Activated CD8-positive, alpha-beta memory T cell treated with anti-CD3 and anti-CD28 coated beads for 48 hours (primary cell): ENCODE measurements at places on chromosomes 12 and 14.

DNA sequence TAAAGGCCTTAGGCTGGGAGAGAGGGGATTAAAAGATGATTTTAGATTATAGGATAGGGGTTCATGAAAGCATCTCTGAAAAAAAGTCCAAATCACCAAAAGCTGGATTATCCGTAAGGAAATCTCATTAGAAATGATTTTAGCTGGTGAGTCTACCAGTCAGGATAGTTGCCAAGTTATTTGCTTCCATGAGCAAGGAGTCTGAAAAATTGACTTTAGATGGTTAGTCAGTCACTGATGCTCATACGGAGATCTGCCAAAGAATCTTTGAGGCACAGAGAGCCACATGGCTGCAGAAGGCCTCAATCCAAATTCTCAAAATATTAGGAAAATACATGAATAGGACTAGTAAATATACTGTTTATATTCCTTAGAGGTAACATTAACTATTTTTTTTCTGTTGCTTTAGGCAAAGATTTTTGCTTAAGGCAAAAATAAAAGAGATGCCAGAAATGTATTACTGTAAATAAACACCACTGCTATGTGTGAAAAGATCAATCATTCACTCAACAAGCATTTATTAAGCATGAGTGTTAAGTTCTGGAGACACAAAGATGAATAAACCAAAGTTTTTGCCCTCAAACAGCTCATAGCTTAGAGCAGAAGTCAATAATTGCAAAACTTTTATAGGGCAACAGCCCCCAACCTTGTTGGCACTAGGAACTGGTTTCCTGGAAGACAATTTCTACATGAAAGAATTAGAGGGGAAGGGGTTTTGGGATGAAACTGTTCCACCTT, 105.2 kb downstream of the BBS10 start:
- no peak for DNase-seq

DNA sequence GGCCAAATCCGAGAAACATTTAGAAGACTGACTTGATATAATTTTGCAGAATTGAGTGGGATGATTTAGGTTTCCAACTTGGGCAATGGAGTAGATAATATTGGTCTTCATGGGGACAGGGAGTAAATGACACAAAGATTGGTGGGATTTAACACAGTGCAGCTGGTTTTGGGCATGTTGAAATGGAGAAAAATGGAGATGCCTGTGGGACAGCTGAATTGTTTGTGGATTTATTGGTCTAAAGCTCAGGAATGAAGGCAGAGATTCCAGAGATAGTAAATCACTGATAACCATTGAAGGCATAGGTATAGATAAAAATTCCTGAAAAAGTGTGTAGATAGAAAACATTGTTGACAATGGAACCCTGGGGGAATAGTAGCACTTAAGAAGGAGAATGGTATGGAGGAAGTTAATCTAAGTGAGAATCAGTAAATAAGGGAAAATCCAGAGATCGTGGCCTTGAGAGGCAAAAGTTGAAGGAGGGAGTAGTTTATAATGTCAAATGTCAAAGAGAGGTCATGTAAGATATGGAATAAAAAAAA, 120.9 kb upstream of the ATP2B1 start:
- no peak for DNase-seq

- DNase-seq = no peak
Measured at GRCh38 chr14:29846339-29847055, 81.2 kb downstream of the PRKD1 start.

DNA sequence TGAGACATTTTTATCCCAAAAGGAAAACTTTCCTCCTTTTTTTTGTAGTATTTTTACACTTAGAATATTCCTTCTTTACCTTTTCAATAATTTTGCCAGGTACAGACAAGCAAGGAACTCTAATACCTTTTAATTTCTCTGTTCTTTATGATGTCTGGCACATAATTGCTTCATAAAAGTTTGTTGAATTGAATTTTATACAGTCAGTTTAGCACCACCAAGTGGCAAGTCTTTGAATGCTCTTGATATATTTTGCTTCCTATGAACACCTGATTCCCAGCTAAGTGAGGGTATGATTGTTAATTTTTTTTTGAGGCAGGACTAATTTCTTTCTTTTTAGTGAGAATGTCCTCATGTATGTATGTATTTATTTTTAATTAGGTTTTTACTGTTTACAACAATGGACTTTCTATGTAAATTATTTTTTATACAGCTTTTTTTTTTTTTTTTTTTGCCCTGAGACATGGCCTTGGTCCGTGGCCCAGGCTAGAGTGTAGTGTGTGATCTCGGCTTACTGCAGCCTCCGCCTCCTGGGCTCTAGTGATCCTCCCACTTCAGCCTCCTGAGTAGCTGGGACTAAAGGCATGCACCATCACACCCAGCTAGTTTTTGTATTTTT, 6.9 kb downstream of the TBC1D15 start:
- DNase-seq = no peak

DNA sequence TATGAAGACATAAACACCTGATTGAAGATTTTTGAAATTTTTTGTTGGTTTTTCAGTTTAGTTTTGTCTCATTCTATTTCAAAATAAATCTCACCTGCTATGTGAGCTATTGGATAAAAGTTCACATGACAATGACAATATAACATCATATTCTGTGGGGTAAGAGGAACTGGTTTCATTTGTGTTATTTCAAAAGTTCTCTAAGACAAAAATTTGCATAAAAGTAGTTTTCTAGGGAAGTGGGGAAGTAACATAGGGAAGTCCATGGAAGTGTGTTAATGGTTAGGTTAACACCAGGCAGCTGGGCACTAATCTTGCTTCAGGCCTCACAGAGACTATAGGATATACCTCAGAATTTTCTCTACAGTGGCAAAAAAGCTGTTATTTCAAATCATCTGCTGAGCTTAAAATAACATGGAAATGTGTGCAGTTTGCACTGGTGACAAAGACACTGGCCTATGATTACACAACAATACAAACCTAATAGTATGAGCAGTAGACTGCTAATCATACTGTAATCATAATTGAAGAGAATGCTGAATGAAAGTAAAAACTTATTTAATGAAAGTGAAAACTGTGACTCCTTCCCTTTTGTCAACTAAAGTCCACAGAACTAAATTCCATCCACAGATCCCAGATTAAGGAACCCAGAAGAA, 710.6 kb upstream of the TMEM132C start:
- DNase-seq = no peak

DNA sequence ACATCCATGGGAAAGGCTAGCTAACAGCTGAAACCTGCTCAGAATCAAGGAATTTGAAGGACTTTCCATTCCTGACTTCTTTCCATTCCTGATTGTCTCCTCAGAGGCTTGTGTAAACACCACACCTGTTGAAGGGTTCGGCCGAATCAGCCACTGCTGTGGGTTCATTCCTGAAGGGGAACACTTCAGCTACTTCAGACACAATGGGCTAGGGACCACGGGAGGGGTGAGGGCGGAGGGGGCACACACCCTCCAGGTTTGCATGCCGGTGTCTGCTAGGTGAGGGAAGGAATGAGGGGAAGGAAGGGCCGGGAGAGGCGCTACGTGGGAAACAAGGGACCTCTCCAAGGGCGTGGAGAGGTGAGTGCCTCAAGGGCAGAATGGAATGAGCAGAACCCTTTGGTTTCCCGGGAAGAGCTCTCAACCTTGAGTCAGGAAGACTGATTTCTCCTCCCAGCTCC, 1.3 kb downstream of the GPRC5A start:
- DNase-seq = no peak

GRCh38 chr12:103665971-103666370, 78.9 kb downstream of the STAB2 start:
- no peak for DNase-seq

GRCh38 chr12:3049611-3050249, 27.4 kb upstream of the TSPAN9 start:
- DNase-seq = no peak

- no peak for DNase-seq
Measured at GRCh38 chr12:20097626-20098025, 270.7 kb upstream of the PDE3A start.

GRCh38 chr12:94678849-94679248, 28.5 kb upstream of the TMCC3 start:
- DNase-seq = no peak

GRCh38 chr12:92828565-92828964, 100.5 kb downstream of the EEA1 start:
- no peak for DNase-seq

DNA sequence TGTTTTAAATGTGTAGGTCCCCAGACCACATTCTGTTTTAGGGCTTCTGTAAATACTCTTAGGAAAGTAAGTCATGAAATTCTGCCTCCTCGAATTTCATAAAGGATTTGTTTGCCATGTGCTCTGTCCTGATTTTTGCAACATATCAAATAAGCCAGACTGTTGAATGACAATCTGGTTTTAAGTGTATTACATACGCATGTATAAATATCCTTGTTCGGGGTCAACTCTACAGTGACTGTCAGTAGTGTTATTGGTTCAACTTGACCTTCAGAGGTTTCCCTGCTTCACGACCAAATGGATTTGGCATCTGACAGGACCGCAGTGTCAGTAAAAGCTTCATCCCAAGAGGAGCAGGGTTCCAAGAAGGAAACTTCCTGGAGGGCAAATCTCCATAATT, 52.7 kb downstream of the PPM1A start:
- no peak for DNase-seq

GRCh38 chr12:51428256-51428655, 3.6 kb downstream of the SLC4A8 start:
- DNase-seq = no peak
